Keratinocyte (primary cell): ENCODE measurements at places on chromosomes 6 and 20. TPM values are rescaled to one million over a fixed set of nuclear protein-coding genes. Genes with fewer than 3 reads are reported as not detected.
A peak's percentile ranks its signal among the peaks of the same experiment; 100 is the strongest.

TAB2 gene
- polyA plus RNA-seq = 39.9 to 47.5 TPM (median 39.9 TPM) in 3 replicates

SLC32A1 gene
- polyA plus RNA-seq = not detected in 3 replicates

GPX5 gene
- polyA plus RNA-seq = not detected in 3 replicates

NFKBIL1 gene
- polyA plus RNA-seq = 4.8 to 8.9 TPM (median 7.2 TPM) in 3 replicates

DNA sequence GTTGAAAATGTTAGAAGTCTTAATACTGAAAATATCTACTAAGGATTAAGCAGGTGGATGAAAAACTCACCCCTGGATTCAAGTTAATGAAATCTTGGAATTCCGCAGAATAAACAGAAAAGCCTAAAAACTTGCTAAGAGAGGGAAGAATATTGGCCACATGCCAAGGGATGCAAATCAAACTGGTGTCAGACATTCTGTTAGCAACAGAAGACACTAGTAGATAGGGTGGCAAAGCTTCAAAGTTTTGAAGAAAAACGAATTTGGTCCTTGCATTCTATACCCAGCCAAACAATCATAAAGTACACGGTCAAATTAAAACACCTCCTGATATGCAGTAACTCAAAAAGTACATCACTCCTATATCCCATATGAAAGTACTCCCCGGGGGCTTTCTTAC is 77.1 kb upstream of the ADTRP start:
- H3K36me3 ChIP-seq = no peaks in the 10 kb centered on the region
- DNase-seq = no peak
- no peak overlapping the region for H3K4me3 ChIP-seq
- peaks cover 5% of the 10 kb centered on the region for H3K4me1 ChIP-seq
- H3K27ac ChIP-seq = no peak overlapping the region

DNA sequence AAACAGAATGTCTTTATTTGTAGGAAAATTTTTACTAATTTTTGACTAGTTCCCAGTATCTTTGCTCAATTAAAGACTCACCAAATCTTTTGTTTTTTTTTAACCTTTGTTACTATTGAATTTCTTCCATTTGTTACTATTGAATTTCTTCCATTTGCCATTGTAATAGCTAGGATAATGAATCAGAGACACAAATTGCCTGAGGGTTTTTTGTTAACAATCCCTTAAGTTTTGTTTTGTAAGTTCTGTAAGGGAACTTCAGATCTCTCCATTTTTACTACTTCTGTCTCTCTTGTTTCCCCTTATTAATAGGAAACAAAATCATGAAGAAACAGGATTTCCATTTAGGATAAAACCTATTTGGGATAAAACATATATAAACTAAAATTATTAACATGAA is 104.3 kb downstream of the MAP3K4 start:
- no peak overlapping the region for H3K27ac ChIP-seq
- peaks cover 12% of the 10 kb centered on the region for H3K36me3 ChIP-seq
- no peak overlapping the region for H3K4me3 ChIP-seq

DNA sequence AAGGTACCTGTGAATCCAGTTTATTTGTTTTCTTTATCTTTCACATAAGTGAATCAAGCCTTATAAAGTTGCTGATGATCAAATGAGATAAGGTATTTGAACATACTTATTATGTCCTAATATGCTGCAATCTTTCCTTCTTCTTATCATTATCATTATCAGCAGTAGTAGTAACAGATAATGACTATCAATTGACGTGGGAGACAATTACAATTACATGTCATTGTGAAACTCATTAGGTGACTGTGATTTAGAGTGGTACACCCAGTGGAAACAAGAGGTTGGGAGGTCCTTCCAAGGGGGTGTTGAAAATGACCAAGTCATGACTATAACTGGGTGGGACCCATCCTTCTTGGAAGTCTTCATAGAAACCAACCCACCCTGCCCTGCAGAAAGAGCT is 2.8 kb downstream of the CLIC5 start:
- no peaks in the 10 kb centered on the region for H3K4me1 ChIP-seq
- H3K27ac ChIP-seq = no peak overlapping the region
- peaks cover 56% of the 10 kb centered on the region for H3K27me3 ChIP-seq
- H3K36me3 ChIP-seq = no peaks in the 10 kb centered on the region
- no peak overlapping the region for H3K4me3 ChIP-seq

DNA sequence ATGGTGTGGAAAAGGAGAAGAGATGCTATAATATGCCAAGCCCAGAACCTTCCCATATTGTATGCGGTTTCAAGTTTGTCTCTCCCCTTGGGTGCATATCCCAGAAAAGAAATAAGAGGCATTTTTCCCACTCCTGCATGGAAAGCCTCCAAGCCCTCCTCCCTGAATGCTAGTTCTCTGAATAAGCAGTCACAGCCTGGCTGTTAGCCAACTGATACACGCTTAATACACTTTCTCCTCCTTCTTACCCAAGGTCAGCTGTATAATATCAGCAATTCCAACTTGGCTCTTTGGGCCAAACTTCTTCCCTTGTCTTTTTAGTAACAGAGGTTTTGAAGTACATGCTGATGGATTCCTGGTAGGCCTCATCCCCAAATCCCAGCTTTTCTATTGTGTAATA is 440.1 kb downstream of the EPHA7 start:
- H3K27me3 ChIP-seq = no peaks in the 10 kb centered on the region
- DNase-seq = no peak
- no peak overlapping the region for H3K27ac ChIP-seq
- no peaks in the 10 kb centered on the region for H3K4me1 ChIP-seq
- H3K36me3 ChIP-seq = no peaks in the 10 kb centered on the region

DNA sequence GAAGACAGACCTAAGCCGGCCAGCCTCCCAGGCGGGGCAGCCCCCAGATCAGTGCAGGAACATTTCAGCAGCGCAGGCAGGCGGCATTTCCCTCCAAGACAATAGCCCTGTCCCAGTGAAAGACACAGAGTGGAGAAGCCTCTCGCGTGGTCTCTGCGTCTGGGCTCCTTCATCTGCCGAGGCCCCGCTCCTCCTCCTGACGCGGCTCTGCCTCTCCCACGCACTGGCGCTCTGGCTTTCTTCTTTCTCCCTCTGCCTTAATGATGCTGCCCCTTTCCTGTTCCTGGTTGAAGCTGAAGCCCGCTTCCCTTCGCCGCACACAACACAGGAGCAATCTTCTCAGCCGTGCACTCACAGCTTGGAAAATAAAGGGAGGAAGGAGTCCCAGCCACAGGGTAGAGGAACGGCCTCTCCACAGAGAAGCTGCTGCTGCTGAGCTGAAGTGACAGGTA is 347.5 kb downstream of the CDH4 start:
- no peak overlapping the region for H3K4me3 ChIP-seq
- H3K36me3 ChIP-seq = no peaks in the 10 kb centered on the region
- DNase-seq = no peak
- no peak overlapping the region for H3K27ac ChIP-seq
- H3K4me1 ChIP-seq = no peaks in the 10 kb centered on the region

DNA sequence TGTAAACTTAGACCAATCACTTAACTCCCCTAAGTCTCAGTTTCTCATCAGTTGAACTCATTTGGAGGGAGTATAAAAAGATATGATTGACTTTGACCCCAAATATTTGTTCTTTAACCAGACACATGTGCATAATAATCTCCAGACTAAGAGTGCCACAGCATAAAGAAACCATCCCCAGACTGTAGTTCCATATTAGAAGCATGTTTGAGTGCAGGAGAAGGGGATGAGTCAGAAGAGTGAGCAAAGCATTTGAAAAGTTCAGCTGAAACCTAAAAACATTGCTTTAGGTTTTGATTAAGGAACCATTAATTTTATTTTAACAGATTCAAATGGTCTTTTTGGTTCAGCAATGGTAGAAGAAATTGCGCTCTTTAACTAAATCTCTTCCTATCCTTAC is 654.8 kb downstream of the UTRN start:
- no peaks in the 10 kb centered on the region for H3K27me3 ChIP-seq
- H3K36me3 ChIP-seq = no peaks in the 10 kb centered on the region
- no peak for DNase-seq
- no peaks in the 10 kb centered on the region for H3K4me1 ChIP-seq

DNA sequence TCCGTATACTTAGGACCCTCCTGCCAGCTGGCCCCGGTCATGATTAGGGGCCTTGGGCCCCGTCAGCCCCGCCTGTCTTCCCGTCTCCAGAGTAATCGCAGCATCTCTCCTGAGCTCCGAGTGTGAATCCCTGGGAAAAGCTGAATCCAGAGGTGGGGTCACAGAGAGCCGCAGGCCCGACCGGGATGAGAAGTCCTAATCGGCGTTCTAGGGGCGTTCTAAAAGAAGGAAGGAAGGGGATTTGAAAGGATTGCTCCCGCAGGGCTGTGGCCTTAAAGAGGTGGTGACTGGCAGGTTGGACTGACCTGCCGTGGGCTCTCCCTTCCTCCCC is 371 bp downstream of the HMGN4 start:
- no peaks in the 10 kb centered on the region for H3K27me3 ChIP-seq
- peak overlapping the region; percentile 90 for H3K27ac ChIP-seq
- DNase-seq = no peak
- H3K4me3 ChIP-seq = peak overlapping the region; percentile 87
- H3K36me3 ChIP-seq = peaks cover 5% of the 10 kb centered on the region

DNA sequence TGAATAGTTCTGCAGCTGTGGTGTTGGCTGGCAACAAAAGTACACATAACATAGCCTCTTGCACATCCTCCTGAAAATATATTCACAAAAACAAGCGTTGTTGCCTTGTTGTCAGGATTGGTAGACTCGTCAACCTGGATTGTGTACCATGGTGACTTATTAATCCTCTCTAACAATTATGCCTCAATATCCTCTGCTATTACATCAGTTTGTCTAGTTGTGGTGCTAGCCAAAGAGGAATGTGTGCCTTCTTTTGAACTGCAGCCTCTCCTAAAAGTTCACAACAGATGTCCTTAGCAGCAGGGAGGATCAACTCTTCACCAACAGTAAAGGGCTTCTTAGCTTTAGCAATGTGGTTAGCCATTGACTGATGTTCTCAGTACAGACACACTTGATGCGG is 3.6 kb upstream of the SF3B5 start:
- no peaks in the 10 kb centered on the region for H3K36me3 ChIP-seq
- no peak overlapping the region for H3K4me3 ChIP-seq
- H3K4me1 ChIP-seq = peaks cover 8% of the 10 kb centered on the region
- H3K27ac ChIP-seq = no peak overlapping the region
- no peak for DNase-seq
- no peaks in the 10 kb centered on the region for H3K27me3 ChIP-seq

DNA sequence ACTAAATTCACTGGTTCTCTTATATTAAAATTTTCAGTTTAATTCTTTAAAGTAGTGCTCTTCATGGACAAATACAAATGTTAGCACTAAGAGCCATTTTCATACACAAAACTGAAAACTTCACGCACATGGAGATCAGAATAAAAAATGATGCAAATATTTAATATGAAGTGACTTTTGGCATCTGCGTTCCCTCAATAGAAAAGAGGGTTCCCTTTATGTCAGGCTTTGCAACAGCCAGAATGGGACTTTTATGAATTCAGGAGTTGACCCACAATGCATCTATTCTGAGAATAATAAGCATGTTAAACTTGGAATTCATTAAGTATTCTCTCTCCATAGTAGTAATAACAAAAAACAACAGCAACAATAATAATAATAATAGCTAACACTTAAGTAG is 125.8 kb downstream of the INSM1 start:
- no peak overlapping the region for H3K4me3 ChIP-seq
- no peak for DNase-seq
- H3K27ac ChIP-seq = no peak overlapping the region

DNA sequence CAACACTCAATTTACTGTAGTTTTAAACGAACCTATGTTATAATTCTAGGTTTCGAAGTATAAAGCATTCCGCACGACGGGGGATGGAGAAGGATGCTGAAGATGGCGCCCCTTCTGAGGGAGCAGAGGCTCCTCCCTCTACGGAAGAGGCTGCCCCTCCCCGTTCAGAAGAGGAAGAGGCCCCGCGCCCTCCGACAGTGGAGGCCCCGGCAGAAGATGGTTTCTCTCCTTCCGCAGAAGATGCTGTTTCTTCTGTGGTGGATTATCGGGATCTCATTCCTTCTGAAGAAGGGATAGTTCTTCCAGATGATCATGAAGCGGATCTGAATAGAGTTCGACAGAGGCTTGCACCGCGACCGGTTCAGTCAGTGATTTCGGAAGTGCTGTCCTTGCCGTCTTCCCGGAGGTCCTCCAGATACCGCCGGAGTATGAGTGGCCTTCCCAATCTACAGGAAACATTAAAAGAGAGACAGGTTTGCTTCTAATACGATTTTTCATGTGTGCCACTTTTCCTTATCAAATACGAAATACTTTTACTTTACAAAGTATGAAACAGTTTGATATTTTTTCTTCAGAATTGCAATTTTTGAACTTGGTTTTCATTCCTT is 7.7 kb downstream of the DNAH8 start:
- no peak overlapping the region for H3K4me3 ChIP-seq
- H3K36me3 ChIP-seq = no peaks in the 10 kb centered on the region
- DNase-seq = no peak
- no peaks in the 10 kb centered on the region for H3K4me1 ChIP-seq
- no peaks in the 10 kb centered on the region for H3K27me3 ChIP-seq

DNA sequence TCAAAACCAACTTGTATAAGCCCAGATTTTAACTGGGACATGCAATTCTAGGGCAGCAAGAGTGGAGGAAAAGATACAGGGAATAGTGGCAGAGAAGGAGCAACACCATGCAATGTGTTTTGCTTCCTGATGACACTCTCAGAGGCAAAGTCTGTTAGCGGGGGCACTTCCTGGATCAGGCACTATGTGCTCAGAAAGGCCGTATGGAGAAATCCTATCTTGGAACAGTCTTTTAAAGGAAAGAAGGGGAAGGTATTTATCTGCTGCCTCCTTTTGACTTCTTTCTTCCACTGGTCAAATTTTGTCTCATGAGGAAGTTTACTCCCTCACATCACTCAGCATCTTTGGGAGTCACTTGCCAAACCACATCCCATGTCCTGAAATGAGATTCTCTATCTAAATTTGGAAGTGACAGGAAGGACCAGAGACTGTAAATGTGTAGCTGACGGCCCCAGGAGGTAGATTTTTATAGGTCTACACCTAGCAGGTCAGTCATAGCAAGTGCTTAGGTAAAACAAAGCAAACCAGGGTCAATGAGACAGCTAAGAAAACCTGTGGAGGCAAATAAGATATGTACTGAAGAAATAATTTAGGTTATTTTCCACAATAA is 91.7 kb upstream of the ELOVL5 start:
- H3K27ac ChIP-seq = no peak overlapping the region
- H3K36me3 ChIP-seq = no peaks in the 10 kb centered on the region
- no peaks in the 10 kb centered on the region for H3K27me3 ChIP-seq
- H3K4me3 ChIP-seq = no peak overlapping the region

DNA sequence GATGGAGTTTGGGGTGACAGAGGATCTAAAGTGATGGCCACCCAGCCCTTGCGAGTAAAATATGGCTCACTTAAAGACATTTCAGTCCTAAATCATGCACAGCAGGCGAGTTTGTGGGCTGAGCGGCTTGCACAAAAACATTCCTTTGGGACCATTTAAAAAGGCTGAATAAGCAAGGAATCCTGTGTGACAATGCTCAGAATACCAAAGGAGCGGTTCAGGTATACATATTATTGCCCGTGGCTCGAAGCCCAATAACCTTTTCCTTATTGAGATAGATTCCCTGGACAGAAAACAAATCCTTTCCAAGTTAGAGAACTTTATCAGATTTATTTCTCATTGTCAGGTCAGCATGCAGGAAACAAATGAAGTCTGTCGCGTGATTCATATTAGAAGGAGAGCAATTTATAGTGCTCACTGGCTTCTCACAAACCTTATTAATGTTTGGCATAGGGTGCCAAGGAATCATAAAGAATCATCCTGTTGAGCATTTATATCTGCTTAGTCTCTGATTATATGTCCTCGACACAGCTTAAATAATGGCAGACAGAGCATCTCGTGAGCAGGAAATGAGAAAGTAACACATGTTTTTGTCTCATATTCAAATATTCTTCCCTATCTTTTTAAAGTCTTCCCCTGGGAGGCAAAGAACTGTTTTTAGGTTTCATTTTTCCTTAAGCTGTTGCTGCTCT is 121.3 kb downstream of the TRMT11 start:
- no peaks in the 10 kb centered on the region for H3K36me3 ChIP-seq
- H3K4me1 ChIP-seq = no peaks in the 10 kb centered on the region
- no peak overlapping the region for H3K4me3 ChIP-seq
- H3K27ac ChIP-seq = no peak overlapping the region
- DNase-seq = no peak
